Fibroblast of lung (primary cell): ENCODE measurements at places on chromosomes 2 and 18. TPM values are rescaled to one million over a fixed set of nuclear protein-coding genes. Genes with fewer than 3 reads are reported as not detected.

Gene HNMT
- 139 and 163 TPM in 2 replicates for total RNA-seq

Gene FKBP1B
- total RNA-seq = 4.9 and 12.1 TPM in 2 replicates

Gene PMAIP1
- 29.8 and 34.7 TPM in 2 replicates for total RNA-seq

Gene DNPEP
- total RNA-seq = 69.9 and 72.5 TPM in 2 replicates

Gene CRYGA
- not detected in 2 replicates for total RNA-seq

Gene LRRTM4
- not detected in 2 replicates for total RNA-seq

Gene CBLN2
- total RNA-seq = not detected in 2 replicates

Gene LIMS4
- 0.26 and 1.8 TPM in 2 replicates for total RNA-seq

Gene FTCDNL1
- total RNA-seq = 2.3 and 3.6 TPM in 2 replicates

Gene KCTD18
- total RNA-seq = 24.9 and 29.4 TPM in 2 replicates

Gene MROH2A
- not detected in 2 replicates for total RNA-seq

Gene SP140
- total RNA-seq = 0.26 and 0.33 TPM in 2 replicates

Gene MAP3K20
- 120 and 138 TPM in 2 replicates for total RNA-seq

Gene ANKRD44
- 4.9 and 7.6 TPM in 2 replicates for total RNA-seq

Gene ITGB1BP1
- 44.4 and 44.6 TPM in 2 replicates for total RNA-seq

Gene EMILIN2
- total RNA-seq = 11.1 and 18.0 TPM in 2 replicates

Gene FASTKD2
- 37.2 and 37.8 TPM in 2 replicates for total RNA-seq

Gene DES
- 34.7 and 69.3 TPM in 2 replicates for total RNA-seq

Gene DARS1
- 75.5 and 96.8 TPM in 2 replicates for total RNA-seq

Gene CENPA
- total RNA-seq = 1.8 and 9.7 TPM in 2 replicates

Gene SCN2A
- total RNA-seq = 2.1 and 7.1 TPM in 2 replicates

Gene CNRIP1
- 34.7 and 39.8 TPM in 2 replicates for total RNA-seq

Gene TMEM17
- total RNA-seq = 1.3 and 2.5 TPM in 2 replicates

Gene OXER1
- 0.17 and 0.26 TPM in 2 replicates for total RNA-seq

Gene POMC
- total RNA-seq = 0.66 and 1.8 TPM in 2 replicates

Gene CRACDL
- under 0.01 TPM in 1 of 2 replicates, not detected in the other for total RNA-seq

Gene AKAIN1
- not detected in 2 replicates for total RNA-seq

Gene IFIH1
- 10.0 and 11.4 TPM in 2 replicates for total RNA-seq

Gene TUBA4B
- not detected in 2 replicates for total RNA-seq

Gene GPBAR1
- under 0.01 TPM in 1 of 2 replicates, not detected in the other for total RNA-seq

Gene MREG
- total RNA-seq = 1.8 and 3.5 TPM in 2 replicates

Gene MSTN
- 0.26 and 3.1 TPM in 2 replicates for total RNA-seq

Gene EVX2
- not detected in 2 replicates for total RNA-seq

Gene IL36B
- total RNA-seq = not detected in 2 replicates

Gene ASIC4
- under 0.01 and 0.33 TPM in 2 replicates for total RNA-seq

Gene ALPI
- total RNA-seq = not detected in 2 replicates

Gene NDUFB3
- total RNA-seq = 69.9 and 77.5 TPM in 2 replicates

Gene CD207
- not detected in 2 replicates for total RNA-seq

Gene NEU2
- not detected in 2 replicates for total RNA-seq

Gene ACTG2
- 4.1 TPM in 2 replicates for total RNA-seq

Gene ACKR3
- 0.17 and 2.3 TPM in 2 replicates for total RNA-seq

Gene UGT1A7
- not detected in 2 replicates for total RNA-seq

Gene MC2R
- total RNA-seq = not detected in 2 replicates

Gene ELOA2
- total RNA-seq = not detected in 2 replicates

Gene ARID5A
- 7.2 and 9.7 TPM in 2 replicates for total RNA-seq

Gene DSC2
- total RNA-seq = under 0.01 TPM in 2 replicates

Gene MAB21L4
- total RNA-seq = not detected in 2 replicates

Gene PLGLB1
- 0.26 and 0.99 TPM in 2 replicates for total RNA-seq

Gene SATB2
- total RNA-seq = 13.9 and 28.1 TPM in 2 replicates

Gene KLHL29
- total RNA-seq = 4.9 and 7.9 TPM in 2 replicates

Gene RNF144A
- 0.17 and 0.26 TPM in 2 replicates for total RNA-seq

Gene NOL4
- total RNA-seq = not detected in 2 replicates

Gene UGT1A4
- total RNA-seq = not detected in 2 replicates

Gene WIPF1
- 5.6 and 10.7 TPM in 2 replicates for total RNA-seq

Gene COL4A3
- total RNA-seq = 0.26 and 0.33 TPM in 2 replicates

Gene MFSD2B
- 0.17 TPM in 1 of 2 replicates, not detected in the other for total RNA-seq
